ENCODE measurements at places on chromosomes 12 and 14. TPM values are rescaled to one million over a fixed set of nuclear protein-coding genes. Genes with fewer than 3 reads are reported as not detected.

The GALNT16 gene
- 0.87 TPM for total RNA-seq

The MTA1 gene
- 105 TPM for total RNA-seq

The CCT2 gene
- total RNA-seq, result 106 TPM

The FOXA1 gene
- 21.1 TPM for total RNA-seq

The FAM181A gene
- not detected for total RNA-seq

The OR6J1 gene
- not detected for total RNA-seq

The PPM1H gene
- total RNA-seq, result 6.1 TPM

The PRICKLE1 gene
- total RNA-seq, result 0.93 TPM

The RPL36AL gene
- total RNA-seq, result 178 TPM

The KRT71 gene
- not detected for total RNA-seq

DNA sequence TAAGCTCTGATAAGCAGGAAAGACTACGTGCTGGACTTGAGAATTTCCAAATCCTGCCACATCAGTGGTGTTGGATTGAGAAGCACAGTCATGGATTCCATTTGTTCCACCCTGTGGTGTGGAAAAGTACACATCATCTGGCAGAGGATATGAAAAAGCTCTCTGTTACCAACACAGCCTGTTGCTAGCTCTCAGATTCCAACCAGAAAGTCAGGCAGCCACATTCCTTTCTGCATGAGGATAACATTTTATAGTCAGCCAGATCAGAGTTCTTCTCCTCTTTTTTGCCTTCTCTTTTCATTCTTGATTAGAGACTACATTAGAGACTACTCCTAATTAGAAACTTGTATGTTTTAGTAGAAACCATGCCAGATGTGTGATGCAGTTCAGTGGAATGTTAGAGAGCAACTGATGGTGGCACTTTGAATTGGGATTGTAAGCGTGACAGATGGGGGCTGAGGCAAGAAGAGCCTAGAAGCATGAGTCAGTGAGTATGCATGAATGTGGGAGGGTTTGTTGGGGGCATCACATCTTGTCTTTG lies 61.2 kb upstream of the STXBP6 start:
- DNase-seq, result no peak

GRCh38 chr12:97167598-97167997 lies 260.5 kb downstream of the NEDD1 start:
- no peak for DNase-seq

DNA sequence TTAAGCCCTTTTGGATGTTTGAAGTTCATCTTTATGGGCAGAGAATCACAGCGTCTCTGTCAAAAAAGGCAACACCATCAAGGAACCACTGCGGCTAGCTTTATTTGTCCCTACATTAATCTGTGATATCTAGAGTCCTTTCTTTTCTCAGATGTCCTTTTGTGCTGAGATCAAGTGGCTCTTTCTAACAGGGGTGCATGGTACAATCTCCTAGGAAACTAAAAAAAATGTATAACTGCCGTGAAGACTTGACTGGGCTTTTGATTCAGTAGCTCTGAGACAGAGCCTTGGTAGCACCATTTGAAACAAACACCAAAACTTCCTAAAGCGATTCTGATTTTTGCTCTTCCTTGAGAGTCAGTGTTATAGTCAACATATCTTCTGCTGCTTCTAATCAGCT lies 33.3 kb downstream of the KCNK13 start:
- no peak for DNase-seq

GRCh38 chr12:125187148-125187745 lies 122.0 kb downstream of the AACS start:
- DNase-seq, result no peak

GRCh38 chr14:38693423-38693822 lies 409.6 kb downstream of the SEC23A start:
- DNase-seq, result no peak

DNA sequence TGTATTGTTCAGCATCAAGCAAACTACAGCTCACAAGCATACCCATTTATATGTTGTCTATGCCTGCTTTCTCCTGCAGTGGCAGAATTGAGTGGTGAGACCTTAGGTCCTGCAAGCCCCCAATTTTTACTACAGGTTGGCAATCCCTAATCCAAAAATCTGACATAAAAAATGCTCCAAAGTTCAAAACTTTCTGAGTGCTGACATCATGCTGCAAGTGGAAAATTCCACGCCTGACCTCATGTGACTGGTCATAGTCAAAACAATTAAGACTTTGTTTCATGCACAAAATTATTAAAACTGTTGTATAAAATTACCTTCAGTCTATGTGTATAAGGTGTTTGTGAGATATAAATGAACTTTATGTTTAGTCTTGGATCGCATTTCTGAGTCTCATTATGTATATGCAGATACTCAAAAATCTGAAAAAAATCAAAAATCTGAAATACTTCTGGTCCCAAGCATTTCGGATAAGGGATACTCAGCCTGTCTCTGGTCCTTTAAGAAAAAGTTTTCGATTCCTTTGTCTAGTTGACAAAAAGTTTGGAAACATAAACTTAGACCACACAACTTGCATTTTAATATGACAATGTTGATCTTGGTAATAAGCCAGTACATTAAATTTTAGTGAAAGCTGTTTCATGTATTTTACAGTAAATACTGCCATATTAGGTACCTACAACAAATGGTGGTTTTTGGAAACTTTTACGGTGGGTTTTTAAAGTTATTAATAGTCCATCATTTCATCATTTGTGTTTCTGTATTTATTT lies 81.5 kb downstream of the AEBP2 start:
- DNase-seq, result no peak

GRCh38 chr14:22987291-22987690 lies 4.9 kb upstream of the AJUBA start:
- no peak for DNase-seq

- no peak for DNase-seq
Measured at GRCh38 chr12:80190001-80190400, 90.7 kb downstream of the OTOGL start.

DNA sequence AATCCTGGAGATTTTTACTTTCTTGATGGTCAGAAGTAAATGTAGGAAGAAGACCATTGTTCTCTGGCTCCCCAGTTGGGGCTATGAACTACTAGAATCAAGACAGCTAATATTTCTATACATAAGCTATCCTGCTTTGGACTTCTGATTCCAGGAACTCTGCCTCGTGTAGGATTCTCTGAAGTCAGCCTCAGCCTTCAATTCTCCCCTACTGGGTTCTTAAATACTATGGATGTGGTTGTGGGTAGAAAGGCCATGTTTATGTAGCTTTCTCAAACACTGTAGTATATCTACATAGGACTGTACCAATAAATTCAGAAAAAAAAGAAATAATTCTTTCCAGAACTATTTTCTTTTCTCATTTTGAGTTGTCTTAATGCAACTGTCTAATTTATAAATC lies 302.5 kb downstream of the ITPR2 start:
- no peak for DNase-seq

- DNase-seq, result no peak
Measured at GRCh38 chr12:113796066-113796827, 169.9 kb downstream of the RBM19 start.

GRCh38 chr12:63779498-63780481 lies at the start of gene RXYLT1:
Gene RXYLT1 (plus strand): TSS chr12:63779909. CDS start chr12:63779961, 52 bp downstream.
- peak; percentile 92 for DNase-seq

- no peak for DNase-seq
Measured at GRCh38 chr14:103623883-103624482, 5.0 kb upstream of the KLC1 start.

GRCh38 chr12:43884683-43885410 lies 49.0 kb downstream of the TMEM117 start:
- no peak for DNase-seq

DNA sequence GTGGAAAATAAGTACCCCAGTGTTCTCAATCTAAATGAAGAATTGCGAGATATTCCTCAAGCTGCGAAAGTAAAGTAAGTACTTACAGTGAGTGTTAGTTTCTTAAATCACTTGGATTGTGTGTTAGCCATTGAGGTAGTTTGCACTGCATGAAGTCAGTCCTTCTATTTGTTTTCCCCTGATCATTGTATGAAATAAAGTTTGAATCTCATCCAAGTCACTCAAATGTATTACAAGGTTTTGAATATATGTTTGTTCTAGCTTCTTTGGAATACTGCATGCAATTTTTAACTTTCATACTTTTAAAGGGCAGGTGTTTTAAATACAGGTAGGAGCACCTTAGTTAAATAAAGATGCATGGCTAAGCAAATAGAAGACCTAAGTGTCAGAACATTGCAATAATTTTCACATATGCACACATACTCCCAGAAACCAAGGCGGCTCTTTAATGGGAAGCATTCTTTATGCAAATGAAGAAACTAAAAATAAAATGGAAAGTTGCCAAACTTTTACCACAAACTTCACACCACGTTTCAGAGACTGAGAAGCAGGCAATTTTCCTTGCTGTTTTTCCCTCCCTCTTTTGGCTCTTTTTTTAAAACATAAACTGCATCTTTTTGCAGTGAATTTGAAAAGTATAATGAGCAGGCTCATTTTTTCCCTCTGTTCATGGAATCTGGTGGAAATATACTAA lies 105.6 kb downstream of the GPR135 start:
- DNase-seq, result no peak

GRCh38 chr14:103230658-103231334 lies 103.2 kb upstream of the EIF5 start:
- no peak for DNase-seq

DNA sequence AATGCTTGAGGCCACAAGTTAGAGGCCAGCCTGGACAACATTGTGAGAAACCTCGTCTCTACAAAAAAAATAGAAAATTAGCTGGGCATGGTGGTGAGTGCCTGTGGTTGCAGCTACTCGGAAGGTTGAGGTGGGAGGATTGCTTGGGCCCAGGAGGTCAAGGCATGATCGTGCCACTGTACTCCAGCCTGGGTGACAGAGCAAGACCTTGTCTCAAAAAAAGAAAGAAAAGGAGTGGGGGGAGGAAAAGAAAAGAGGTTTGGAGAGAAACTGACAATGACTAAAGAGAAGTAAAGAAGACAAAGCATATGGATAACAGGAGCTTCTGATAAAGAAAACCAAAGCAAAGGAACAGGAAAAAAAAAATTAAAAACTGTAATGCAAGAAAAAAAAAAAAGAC lies 37.4 kb upstream of the SELPLG start:
- DNase-seq, result no peak

DNA sequence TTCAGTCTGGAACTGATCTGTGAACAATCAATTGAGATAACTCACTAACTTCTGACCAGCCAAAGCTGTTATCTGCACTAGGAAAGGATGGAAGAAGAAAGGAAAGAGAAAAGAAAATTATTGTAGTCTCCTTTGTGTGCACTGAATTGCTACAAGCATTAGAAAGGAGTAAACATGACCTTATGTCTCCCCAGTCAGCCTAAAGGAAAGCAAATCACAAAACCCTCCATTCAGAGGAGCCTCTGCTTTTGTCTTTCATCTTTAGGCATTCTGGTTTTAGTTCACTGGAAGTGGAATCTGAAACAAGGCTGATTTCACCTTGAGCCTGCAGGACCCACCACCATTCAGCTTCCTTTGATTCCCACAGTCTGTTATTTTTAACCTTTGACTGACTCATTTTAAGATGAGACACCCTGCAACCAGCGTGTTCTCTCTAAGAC lies 26.0 kb downstream of the TBX3 start:
- no peak for DNase-seq

Measured in mucosa of descending colon (tissue), 3 donors.